ENCODE measurements at places on chromosomes 13 and 19.

- DNase-seq = no peak
These were observed 531.7 kb downstream of the MYO16 start for GRCh38 chr13:109160887-109161669.

GRCh38 chr19:14305706-14306105, 75.5 kb upstream of the ADGRE5 start:
- DNase-seq = no peak

GRCh38 chr19:40512473-40513344, 45.9 kb downstream of the SPTBN4 start:
- no peak for DNase-seq

DNA sequence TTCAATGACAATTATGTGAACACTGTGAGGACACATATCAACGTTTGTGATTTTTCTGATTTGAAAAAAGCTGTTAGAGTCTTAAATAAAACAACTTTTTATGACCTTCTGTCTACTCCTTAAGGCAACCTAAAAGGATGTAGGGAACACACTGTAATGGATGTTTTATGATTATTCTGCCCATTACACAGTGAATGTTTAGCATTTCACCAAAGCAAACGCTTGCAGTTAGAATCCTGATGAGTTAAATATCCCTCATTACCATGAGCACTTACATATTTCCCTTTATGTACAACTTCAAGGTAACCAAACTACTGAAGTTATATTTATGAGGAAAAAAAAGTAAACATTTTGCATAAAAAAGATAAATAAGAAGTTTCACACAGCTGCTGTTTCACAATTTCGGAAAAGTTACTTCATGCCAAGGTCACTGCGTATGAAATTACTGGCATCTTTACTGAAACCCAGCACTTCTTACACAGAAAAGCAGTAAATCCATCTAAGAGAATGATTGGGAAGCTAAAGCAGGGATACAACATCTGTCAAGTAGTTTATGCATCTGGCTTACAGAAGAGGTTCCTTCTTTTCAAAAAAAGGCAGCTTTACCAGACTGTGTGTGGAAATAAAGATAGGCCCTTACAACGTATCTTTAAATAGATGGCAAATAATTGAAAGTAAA, 733.7 kb upstream of the ATXN8OS start:
- no peak for DNase-seq

GRCh38 chr19:19098084-19098702, 34.4 kb downstream of the SLC25A42 start:
- DNase-seq = no peak

DNA sequence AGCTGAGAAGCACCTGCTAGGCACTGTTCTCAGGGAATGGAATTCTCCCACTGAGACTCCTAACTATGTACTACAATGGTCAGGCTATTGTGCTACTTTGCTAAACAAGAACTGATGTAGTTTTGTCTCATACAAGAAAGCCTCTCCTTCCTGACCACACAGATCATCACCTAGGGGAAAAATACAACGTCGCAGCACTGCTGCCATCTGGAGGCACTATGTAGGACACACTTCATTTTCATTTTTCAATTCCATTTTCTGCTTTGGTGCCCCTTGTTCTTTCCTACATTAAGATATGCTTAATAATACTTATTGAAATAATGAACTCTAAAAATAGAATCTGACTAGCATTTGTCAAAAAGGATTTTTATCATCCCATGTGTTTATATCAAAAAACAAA, 21.1 kb downstream of the PROSER1 start:
- peak; percentile 39 for DNase-seq

DNA sequence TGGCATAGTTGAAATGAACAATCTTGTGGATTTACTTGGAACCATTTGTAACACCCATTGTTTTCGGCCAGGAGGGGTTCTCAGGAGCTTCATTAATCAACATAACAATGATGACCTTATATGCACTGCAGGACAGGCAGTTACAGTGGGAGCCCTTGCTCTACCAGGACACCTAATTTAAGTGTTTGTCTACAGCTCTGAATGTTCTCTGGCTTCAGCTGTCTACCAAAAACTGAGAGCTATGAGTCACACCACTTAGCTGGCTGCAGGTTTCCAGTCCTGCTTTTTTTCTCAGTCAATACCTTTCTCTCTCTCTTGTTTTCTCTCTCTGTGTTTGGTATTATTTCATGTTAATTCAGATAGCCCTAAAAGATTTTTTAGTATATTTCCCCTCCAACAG, 105.4 kb upstream of the MBNL2 start:
- no peak for DNase-seq

DNA sequence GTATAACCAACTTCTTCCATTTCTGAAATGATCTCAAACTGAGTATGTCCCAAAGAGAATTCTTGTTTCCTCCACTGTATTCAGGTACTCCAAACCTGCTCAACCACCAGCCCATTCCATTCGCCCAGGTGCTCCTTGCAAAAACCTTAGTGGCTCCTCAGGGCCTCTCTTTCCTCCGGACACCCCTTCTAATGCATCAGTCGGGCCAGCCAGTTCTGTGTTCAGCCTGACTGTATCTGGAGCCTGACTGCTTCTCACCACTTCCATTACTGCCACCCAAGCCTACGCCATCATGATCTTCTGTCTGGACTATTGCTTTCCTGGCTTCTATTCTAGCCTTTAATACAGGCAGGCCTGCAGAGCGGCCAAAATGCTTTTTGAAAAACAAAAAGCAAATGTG, 1.5 kb downstream of the PHF11 start:
- no peak for DNase-seq

GRCh38 chr13:99655351-99656091, 154.2 kb downstream of the TM9SF2 start:
- DNase-seq = no peak

DNA sequence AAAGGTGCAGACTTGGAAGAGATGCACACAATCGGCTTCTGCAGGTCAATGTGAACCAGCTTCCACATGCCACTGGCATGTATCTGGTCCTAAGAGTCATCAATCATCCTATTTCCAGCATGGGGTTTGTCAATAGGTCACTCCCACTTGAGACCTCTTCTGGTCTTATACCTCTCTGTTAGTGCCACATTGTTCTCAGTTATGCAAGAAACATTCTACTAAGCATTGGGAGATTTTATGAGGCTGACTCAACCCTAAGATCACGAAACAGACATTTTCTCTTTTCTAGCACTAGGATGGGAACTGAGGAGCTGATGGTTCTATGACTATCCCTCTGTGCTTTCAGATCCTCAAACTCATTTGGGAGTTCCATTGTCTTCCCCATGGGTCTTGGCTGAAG, 581.5 kb upstream of the KLF12 start:
- DNase-seq = no peak

- no peak for DNase-seq
These were observed 33.6 kb upstream of the EDNRB start for GRCh38 chr13:77952276-77952675.

GRCh38 chr19:42226886-42227285, 6.8 kb downstream of the ZNF526 start:
- no peak for DNase-seq

DNA sequence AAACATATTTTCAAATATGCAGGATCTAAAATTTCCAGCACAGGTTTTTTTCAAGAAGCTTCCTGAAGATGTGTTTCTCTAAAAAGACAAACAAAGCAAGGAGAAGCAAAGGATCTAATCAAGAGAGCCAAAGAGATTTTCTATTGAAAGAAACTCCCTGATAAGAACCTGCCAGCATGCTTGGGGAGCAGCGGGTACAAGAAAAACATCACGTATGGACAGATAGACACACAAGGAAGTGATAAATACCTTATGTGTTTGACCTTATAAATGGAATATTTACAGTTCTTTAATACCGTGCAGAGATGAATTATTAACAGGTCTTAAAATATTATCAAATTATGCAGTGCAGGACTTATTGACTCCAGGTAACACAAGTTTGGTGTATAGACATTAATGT, 562.1 kb downstream of the DACH1 start:
- DNase-seq = no peak

- peak; percentile 62 for DNase-seq
These were observed 153.9 kb downstream of the TEX29 start for GRCh38 chr13:111474136-111475002.

GRCh38 chr19:39060171-39060570, 24.0 kb upstream of the ACP7 start:
- DNase-seq = peak; percentile 17

DNA sequence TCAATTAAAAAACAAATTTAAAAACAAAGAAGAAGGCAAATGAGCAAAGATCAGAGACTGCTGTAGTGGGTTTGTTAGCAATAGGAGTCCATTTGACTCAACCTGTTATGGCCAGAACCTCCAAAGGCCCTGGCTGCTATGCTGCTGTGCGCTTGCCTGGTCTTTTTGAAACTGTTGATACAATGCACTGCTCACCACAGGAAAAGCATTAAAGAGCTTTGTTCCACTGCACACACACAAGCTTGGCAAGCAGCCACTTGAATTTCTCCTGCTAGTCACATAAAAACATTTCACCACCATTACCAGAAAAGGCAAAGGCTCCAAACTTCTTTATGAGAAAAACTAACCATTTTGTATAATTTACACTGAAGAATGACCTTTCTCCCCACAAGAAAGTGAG, 132.2 kb downstream of the FREM2 start:
- DNase-seq = no peak

DNA sequence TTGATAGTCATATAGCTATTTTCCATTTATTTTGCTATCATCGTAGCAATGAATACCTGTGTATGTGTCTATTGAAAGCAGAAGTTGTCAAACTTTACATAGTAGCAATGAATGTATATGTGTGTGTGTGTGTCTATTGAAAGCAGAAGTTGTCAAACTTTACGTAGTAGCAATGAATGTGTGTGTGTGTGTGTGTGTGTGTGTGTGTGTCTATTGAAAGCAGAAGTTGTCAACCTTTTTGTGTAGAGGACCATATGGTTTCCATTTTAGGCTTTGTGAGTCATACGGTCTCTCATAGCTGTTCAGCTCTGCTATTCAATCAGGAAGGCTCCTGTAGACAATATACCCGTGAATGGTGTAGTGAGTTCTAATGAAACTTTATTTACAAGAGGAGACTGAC, 20.8 kb downstream of the NLRP4 start:
- DNase-seq = no peak

DNA sequence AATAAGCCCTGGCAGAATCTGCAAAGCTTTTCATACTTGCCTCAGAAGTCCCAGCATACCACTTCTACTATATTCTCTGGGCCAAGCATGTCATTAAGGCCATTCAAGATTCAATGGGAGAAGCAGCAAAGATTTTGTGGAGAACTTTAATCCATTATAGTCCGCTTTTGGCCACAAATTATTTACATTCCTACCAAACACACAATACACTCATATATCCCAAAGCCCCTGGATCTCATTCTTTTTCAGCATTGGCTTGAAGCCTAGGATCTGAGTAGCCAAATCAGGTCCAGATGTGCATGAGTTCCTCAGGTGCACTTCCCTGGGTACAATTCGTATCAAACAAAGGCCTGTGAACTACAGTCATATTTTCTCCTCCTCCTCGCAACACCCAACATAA, 203.4 kb downstream of the NDFIP2 start:
- DNase-seq = no peak

DNA sequence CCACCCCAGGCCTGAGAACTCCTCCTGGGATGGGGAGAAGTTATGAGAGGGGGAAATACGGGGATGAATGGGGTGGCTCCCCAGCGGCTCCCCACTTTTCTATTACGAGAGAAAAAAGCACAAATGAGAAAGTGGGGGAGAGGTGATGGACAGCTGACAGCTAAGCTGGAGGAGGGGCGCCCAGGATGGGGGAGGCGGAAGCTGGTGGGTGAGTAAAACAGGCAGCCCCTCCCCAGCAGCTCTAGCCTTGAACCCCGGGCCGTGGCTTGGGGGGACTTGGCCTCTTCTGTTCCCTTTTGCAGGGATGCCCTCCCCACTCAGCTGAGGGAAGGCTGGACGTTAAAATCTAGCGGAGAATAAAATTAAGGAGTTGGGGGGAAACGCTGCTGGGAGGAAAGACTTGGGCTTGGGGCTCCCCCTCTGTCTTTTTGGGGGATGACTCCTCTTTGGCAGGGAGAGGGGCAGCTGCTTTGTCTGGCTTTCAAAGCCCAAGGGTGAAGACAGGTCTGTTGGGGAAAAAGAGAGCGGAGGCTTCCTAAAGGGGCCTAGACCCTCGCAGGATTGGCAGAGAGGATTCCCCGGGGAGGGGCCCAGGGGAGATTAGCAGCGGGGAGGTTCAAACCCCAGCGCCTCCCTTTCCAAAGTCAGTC, 1.4 kb upstream of the SAMD1 start:
- DNase-seq = no peak

DNA sequence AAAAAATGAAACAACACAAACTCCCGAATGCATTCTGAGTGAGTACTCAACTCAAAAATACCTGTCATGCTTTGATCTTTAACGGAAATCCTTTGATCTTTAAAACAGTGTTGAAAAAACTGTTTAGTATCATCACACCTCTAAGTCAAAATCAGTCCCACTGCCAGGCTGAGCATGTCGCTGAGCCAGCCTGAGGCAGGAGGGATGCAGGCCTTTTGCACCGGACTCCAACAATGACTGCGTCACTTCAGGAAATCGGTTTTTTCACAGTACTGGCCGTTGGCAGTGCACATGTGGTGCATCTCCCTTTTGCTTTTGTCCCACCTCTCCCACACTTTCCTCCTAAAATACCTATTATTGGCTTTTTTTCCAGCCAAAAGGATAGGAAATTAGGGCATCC, 78.2 kb downstream of the SHISA2 start:
- DNase-seq = no peak
